Stomach (tissue), 19 donors: ENCODE measurements at places on chromosomes 12 and 14. TPM values are rescaled to one million over a fixed set of nuclear protein-coding genes. Genes with fewer than 3 reads are reported as not detected.

GRCh38 chr12:53051058-53051880 is 1.4 kb downstream of the TNS2 start:
- peak overlapping the region; percentile 51 for H3K4me3 ChIP-seq
- peak; percentile 79 for DNase-seq
- peaks cover 86% of the 10 kb centered on the region for H3K4me1 ChIP-seq
- H3K27ac ChIP-seq, result peak overlapping the region; percentile 98

DNA sequence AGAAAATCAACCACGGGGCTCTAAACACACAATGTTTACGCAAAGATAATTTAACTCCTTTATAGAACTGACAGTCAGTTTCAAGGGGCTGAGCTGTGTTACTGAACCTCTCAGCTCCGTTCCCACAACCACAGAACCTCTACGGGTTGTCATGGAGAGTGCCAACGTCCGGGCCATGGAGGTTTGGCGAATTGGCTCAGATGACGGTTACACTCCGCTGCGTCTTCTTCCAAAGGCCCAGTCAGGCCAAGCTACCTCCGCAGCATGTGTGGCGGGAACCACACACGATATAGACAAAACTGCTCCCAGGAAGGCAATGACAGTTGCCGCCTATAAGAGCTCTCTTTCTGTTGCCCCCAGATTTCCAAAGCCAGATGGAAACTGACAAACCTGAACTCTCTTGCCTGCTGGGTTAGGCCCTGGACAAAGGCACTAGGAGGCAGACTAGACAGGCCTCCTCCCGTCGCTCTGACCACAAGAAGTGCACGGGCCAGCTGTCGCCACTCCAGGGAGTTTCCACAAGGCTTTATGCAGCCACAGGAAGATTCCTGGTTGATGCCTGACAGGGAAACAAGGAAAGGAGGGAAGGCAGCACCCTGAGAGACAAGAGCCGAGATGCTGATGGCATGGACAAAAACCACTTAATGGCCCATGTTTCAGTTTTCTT is 30.3 kb downstream of the CCDC88C start:
- no peak overlapping the region for H3K4me3 ChIP-seq
- no peak for DNase-seq
- peaks cover 30% of the 10 kb centered on the region for H3K4me1 ChIP-seq
- no peaks in the 10 kb centered on the region for H3K27me3 ChIP-seq
- H3K36me3 ChIP-seq, result no peaks in the 10 kb centered on the region

DNA sequence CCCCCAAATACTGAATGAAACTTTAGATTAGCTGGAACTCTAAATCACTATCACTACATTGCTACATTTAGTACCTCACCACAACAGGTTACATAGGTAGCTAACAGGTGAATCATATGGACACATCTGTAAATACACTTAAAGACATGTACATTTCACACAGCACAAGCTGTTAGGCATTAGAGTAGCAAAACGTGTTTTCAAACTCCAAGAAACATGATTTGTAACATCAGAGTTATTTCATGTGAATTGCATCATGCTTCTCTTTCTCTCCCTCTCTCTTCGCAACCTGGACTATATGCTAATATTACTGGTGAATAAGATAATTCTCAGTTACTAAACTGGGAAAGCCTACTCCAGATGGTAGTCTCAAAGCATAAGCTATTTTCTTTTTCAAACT is 4.3 kb downstream of the SEL1L start:
- no peak overlapping the region for H3K27ac ChIP-seq
- no peaks in the 10 kb centered on the region for H3K27me3 ChIP-seq

DNA sequence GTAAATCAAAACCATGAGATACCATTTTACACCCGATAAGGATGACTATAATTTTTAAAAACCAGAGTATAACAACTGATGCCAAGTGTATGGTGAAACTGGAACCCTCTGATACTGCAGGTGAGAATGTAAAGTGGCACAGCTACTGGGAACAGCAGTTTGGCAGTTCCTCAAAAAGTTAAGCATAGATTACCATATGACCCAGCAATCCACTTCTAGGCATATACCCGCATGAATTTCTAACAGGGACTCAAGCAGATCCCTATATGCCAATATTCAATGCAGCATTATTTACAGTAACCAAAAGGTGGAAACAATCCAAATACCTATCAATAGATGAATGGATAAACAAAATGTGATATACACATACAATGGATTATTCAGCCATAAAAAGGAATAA is 57.4 kb downstream of the BAZ1A start:
- H3K27me3 ChIP-seq, result no peaks in the 10 kb centered on the region
- no peaks in the 10 kb centered on the region for H3K4me1 ChIP-seq
- no peaks in the 10 kb centered on the region for H3K36me3 ChIP-seq
- no peak for DNase-seq

- H3K36me3 ChIP-seq, result no peaks in the 10 kb centered on the region
- peaks cover 36% of the 10 kb centered on the region for H3K4me1 ChIP-seq
- H3K27ac ChIP-seq, result peak overlapping the region; percentile 98
- no peak for DNase-seq
- peak overlapping the region; percentile 84 for H3K4me3 ChIP-seq
- H3K27me3 ChIP-seq, result no peaks in the 10 kb centered on the region
Measured at GRCh38 chr12:93381161-93381975, 3.6 kb downstream of the NUDT4 start.

MGP gene
- total RNA-seq, result 362 TPM

LAG3 gene
- total RNA-seq, result 2.3 TPM

AP1G2 gene
- total RNA-seq, result 531 TPM

SRP54 gene
- total RNA-seq, result 20.0 TPM
